ENCODE measurements at places on chromosomes 1 and 21. TPM values are rescaled to one million over a fixed set of nuclear protein-coding genes. Genes with fewer than 3 reads are reported as not detected.
A peak's percentile ranks its signal among the peaks of the same experiment; 100 is the strongest.

The PLEKHG5 gene
- total RNA-seq: 32.3 TPM

- H3K36me3 ChIP-seq: no peaks in the 10 kb centered on the region
- H3K27me3 ChIP-seq: no peaks in the 10 kb centered on the region
Observed at GRCh38 chr1:230381049-230381467, 45.1 kb downstream of the PGBD5 start.

GRCh38 chr1:228393268-228393701 lies 13.3 kb downstream of the TRIM11 start:
- peak overlapping the region; percentile 75 for H3K27ac ChIP-seq
- no peaks in the 10 kb centered on the region for H3K27me3 ChIP-seq
- peaks cover 17% of the 10 kb centered on the region for H3K4me1 ChIP-seq
- peaks cover 64% of the 10 kb centered on the region for H3K36me3 ChIP-seq
- peak; percentile 82 for DNase-seq

GRCh38 chr1:118914379-118915161 lies 73.6 kb downstream of the TBX15 start:
- DNase-seq: no peak
- H3K27ac ChIP-seq: no peak overlapping the region
- H3K4me3 ChIP-seq: no peak overlapping the region
- H3K27me3 ChIP-seq: no peaks in the 10 kb centered on the region
- H3K4me1 ChIP-seq: peaks cover 5% of the 10 kb centered on the region

DNA sequence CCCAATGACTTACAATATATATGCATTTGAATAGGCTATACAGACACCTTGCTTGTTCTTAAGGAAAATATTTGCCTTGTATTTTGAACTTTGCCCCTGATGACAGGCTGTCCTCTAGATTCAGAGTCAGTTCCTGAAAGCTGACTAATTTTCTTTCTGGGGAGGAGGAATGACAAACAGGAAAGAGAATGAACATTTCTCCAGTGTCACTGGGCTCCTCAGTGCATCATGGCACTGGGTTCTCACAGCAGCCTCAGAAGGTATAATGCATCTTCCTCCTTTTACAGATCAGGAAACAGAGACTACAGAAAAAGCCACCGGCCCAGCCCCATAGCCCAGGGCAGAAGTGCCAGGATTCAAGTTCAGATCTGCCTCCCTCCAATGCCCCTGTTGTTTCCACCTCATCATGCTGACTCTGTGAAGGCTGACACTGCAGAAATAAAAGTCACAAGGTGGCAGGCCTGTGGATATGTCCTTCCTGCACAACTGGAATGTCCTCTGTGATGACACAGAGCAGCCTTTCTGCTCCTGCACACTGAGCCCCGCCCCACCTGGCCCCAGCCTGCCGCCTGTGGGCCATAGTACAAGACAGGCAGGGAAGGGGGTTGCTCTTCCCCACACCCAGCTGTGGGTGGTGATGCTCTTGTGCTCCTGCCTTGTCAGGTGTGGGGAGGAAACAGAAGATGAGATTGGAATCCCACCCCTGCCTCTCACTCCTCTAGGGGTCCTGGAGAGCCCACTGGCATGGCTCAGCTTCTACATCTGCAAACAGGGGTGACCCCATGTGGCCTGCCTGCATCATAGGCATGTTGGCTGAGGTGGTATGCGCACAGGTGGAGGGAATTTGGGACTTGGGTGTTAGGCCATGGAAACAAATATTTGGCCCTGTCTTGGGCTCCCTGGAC lies 6.4 kb downstream of the TTC22 start:
- no peaks in the 10 kb centered on the region for H3K36me3 ChIP-seq
- H3K4me3 ChIP-seq: no peak overlapping the region
- peaks cover 26% of the 10 kb centered on the region for H3K4me1 ChIP-seq
- no peak overlapping the region for H3K27ac ChIP-seq

GRCh38 chr1:58861076-58861475 lies 77.2 kb upstream of the JUN start:
- H3K4me1 ChIP-seq: peaks cover 7% of the 10 kb centered on the region
- no peaks in the 10 kb centered on the region for H3K27me3 ChIP-seq
- DNase-seq: no peak

GRCh38 chr1:183588827-183589226 lies 1.4 kb downstream of the NCF2 start:
- no peaks in the 10 kb centered on the region for H3K27me3 ChIP-seq
- H3K36me3 ChIP-seq: no peaks in the 10 kb centered on the region
- no peak overlapping the region for H3K4me3 ChIP-seq
- peaks cover 19% of the 10 kb centered on the region for H3K4me1 ChIP-seq
- no peak for DNase-seq

GRCh38 chr1:6016191-6016865 lies 24.1 kb upstream of the NPHP4 start:
- H3K36me3 ChIP-seq: no peaks in the 10 kb centered on the region
- DNase-seq: peak; percentile 83
- peaks cover 11% of the 10 kb centered on the region for H3K4me1 ChIP-seq
